ENCODE measurements at places on chromosomes 3 and 15. TPM values are rescaled to one million over a fixed set of nuclear protein-coding genes. Genes with fewer than 3 reads are reported as not detected.

- H3K4me1 ChIP-seq = peaks cover 3% of the 10 kb centered on the region
- H3K36me3 ChIP-seq = no peaks in the 10 kb centered on the region
- no peak for DNase-seq
- no peak overlapping the region for H3K27ac ChIP-seq
These were observed 61.9 kb upstream of the RASGRP1 start for GRCh38 chr15:38626443-38627050.

DNA sequence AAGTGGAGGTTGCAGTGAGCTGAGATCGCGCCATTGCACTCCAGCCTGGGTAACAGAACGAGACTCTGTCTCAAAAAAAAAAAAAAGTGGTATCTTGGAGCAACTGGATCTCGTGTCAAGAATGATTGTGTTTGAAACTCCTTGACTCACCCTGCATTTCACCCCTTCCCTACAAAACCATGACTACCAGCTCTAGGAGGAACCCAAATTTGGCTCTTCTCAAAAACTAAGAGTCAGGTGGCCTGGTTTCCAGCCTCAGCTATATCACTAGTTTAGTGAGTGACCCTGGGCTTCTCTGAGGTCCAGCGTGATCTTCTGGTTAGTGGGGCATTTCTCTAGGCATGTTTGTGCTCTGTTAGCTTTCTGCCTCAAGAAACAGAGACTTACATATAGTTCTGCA, 222.1 kb downstream of the FAM43A start:
- no peaks in the 10 kb centered on the region for H3K27me3 ChIP-seq
- no peaks in the 10 kb centered on the region for H3K4me1 ChIP-seq
- H3K4me3 ChIP-seq = no peak overlapping the region
- no peaks in the 10 kb centered on the region for H3K36me3 ChIP-seq
- no peak overlapping the region for H3K27ac ChIP-seq

GRCh38 chr3:34067536-34068051, 269.2 kb downstream of the PDCD6IP start:
- H3K4me1 ChIP-seq = no peaks in the 10 kb centered on the region
- H3K27ac ChIP-seq = no peak overlapping the region
- no peak overlapping the region for H3K4me3 ChIP-seq
- H3K27me3 ChIP-seq = no peaks in the 10 kb centered on the region
- DNase-seq = no peak

NR1I2 gene
- 0.20 TPM for total RNA-seq

- H3K4me3 ChIP-seq = no peak overlapping the region
- H3K27me3 ChIP-seq = peaks cover 5% of the 10 kb centered on the region
- H3K27ac ChIP-seq = no peak overlapping the region
- no peaks in the 10 kb centered on the region for H3K36me3 ChIP-seq
These were observed 34.9 kb downstream of the SEMA5B start for GRCh38 chr3:122992676-122993075.

All from CD4-positive, CD25-positive, alpha-beta regulatory T cell (primary cell).